ENCODE measurements at places on chromosomes 7 and 10. TPM values are rescaled to one million over a fixed set of nuclear protein-coding genes. Genes with fewer than 3 reads are reported as not detected.

The RNF148 gene
- 0.22 TPM for total RNA-seq

The PDK4 gene
- 2.1 TPM for total RNA-seq

The MEOX2 gene
- not detected for total RNA-seq

DNA sequence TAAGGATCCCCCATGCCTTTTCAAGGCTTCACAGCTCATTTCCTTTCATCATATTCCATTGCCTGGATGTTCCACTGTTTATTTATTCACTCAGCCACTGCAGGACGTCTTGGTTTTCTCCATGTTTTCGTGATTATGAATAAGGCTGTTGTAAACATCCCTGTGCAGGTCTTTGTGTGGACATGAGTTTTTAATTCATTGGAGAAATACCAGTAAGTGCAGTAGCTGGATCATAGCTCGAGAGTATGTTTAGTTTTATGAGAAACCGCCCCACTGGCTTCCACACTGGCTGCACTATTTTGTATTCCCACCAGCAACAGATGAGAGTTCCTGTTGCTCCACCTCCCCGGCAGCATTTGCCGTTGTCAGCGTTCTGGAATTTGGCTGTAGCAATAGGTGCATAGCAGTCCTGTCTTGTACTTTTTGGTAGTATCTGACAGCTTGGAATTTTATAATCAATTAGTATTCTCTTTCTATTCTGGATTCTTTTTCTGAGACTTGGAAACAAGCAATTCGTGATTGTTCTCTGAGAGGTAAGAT is 269.9 kb upstream of the PITRM1 start:
- DNase-seq = no peak

GRCh38 chr10:66910671-66911070 is 15.2 kb upstream of the LRRTM3 start:
- no peak for DNase-seq

GRCh38 chr10:7409732-7410168 is 1.1 kb downstream of the SFMBT2 start:
- no peak for DNase-seq

DNA sequence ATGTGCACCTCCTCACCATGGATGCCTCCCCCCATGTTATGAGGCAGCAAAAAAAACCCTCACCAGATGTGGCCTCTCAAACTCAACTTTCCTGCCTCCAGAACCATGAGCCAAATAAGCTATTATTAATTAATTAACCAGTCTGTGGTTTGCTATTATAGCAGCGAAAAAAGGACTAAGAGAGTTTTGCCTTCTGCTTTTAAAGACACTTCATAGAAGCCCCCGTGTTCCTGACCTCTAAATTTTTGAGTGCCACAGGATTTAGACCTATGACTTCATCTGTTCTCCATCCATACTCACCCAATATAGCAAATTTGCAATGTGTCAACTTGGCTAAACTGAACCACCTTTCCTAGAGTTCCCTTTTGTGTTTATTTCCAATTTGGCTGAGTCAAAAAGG is 9.2 kb upstream of the SEMA3E start:
- DNase-seq = no peak

Data from HCT116 (cell line).